ENCODE measurements at places on chromosomes 7 and 10.

DNA sequence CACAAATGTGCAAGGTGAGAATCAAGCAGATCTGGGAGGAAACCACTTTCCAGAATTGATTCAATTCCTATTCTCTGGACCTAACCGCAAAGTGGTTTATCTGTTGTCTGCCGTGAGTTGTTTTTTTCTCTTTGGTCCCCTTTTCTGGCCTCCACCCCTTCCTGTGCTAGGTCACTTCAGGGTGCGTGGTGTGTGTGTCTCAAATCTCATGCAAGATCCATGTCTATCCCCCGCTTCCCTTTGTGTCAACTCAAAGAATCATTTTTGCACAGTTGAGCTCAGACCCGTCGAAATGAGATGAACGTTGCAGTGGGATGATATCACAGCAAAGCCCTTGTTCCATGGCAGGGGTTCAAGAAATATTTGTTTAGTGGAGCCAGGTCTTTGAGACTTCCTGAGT is 184.5 kb downstream of the GATA3 start:
- no peak for DNase-seq

DNA sequence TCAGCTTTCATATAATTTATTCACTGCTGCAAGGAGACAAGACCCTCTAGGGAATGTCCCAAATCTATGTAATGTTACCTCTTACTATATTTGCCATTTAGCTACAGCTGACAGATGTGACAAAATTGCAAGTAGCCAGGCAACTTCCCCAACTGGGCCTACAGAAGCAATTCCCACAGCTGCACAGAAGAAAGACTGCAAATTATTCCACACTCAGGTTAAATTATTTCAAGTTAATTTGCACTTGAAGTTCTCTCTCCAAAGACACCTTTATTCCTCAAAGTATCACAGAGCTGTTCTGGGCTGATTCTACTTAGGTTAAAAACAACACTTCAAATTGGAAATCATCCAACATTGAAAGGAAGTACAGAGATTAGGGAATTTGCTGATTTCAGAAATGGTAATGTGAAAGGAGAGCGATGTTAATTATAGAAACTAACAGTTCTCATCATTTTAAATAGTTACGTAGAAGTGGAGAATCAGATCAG is 133.6 kb downstream of the THSD7A start:
- no peak for DNase-seq

DNA sequence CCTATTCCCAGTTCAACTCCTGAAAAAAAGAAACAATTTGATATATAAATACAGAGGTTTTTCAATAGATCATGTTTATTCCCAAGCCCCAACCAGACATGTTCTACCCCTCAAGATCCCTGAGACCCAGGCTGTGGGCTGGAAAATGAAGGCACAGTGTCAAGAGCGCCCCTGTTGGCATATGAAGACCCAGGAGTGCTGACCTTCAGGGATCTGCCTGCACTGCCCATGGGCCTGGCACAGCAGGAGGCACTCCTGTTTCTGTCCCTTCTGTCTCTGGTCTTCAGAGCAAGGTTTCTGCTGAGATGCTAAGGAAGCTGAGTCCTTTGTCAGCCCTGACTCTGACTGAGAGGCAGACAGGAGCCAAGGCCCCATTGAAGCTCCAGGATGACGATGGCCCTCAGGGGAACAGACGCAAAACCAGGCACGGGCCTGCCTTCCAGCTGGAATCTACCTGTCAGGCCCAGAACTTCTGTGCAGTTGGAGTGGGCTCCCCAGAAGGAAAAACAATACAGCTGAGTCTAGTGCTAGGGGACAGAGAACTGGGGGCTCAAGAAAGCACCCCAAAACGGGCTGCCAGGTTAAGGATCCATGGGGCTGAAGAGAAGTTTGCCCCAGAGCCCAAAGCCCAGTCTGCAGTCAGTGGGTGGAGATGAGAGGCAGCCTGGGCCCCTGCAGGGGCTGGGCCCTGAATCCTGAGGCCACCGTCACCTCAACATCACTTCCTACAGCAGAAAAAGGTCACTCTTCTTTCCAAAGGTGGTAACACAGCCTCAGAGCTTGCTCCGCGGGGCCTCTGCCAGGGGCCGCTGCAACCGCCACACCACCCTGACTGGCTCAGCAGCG is 6.7 kb upstream of the AIFM2 start:
- no peak for DNase-seq

DNA sequence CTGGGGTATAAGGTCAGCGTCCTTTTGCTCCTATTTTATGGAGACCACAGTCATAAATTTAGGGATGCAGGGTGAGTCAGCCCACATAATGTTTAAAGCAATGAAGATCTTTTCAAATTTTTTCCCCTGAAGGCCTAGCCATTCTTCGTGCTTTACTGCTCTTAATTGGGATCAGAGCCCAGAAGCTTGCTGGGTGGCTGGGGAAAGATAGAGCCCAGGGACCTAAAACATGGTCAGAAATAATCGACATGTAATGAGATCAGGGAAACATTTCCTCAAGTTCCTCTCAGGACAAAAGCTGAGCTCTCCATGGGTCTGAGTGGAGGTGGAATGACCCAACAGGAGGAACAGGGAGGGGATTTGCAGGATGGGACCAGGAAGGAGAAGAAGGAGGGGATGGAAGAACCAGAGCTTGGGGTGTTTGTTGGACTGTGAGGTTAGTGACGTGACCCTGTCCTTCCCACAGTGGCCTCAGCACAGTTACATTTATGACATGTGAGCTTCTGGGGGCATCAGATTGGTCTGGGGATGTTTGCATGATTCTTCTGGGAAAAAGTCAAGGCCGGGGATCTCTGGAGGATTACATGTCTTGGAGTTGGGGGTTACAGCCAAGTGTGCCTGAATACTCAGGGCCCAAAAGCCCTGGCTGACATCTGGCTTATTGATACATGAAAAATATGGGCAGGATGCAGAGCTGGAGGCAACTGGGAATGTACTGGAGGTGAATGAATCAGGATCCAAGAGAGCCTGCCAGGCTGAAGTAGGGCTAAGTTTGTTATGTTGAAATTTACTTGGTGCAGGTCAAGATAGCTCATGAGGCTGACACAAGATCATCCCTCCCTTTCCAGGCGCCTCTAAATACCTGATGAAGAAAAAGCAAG is 477.9 kb downstream of the RPS24 start:
- no peak for DNase-seq

GRCh38 chr10:75505840-75506506 is 74.5 kb downstream of the LRMDA start:
- no peak for DNase-seq

- no peak for DNase-seq
Measured at GRCh38 chr7:41882745-41883420, 180.0 kb upstream of the INHBA start.
